Frontal cortex (tissue), 4 donors: ENCODE measurements at places on chromosomes 12 and 14.

GRCh38 chr12:79016181-79016580 lies 151.6 kb downstream of the SYT1 start:
- no peak for DNase-seq

GRCh38 chr14:76313303-76313702 lies 62.6 kb upstream of the ESRRB start:
- DNase-seq, result no peak

DNA sequence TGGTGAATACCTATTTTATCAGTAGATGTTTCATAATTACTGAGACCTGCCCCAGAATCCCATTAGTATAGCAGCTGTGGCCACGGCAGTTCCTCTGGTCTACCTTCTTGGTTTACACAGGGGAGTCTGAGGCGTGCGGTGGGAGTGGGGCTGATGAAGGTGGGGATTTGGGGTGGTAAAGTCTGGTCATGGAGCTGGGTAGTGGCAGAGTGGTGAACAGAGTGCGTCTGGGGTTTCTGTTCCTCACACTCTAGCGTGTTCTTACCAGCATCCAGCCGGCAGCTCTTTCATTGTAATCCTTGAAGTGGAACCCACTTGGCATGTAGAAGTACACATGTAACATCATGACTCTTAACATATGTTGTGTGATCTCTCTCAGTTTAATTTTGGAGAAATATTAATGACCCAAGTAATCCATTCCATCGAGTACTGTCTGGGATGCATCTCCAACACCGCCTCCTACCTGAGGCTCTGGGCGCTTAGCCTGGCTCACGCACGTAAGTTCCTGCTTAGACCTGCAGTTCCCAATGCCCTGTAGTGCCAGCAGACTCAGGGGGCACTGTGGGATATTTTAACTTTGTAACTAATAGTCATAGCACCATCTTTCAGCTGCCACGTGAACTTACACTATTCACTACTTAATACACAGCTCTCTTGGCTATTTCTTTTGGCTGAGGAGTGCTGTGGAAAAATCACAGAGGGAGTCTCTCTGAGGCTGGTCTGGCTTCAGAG lies 7.9 kb upstream of the DNAH10 start:
- no peak for DNase-seq

DNA sequence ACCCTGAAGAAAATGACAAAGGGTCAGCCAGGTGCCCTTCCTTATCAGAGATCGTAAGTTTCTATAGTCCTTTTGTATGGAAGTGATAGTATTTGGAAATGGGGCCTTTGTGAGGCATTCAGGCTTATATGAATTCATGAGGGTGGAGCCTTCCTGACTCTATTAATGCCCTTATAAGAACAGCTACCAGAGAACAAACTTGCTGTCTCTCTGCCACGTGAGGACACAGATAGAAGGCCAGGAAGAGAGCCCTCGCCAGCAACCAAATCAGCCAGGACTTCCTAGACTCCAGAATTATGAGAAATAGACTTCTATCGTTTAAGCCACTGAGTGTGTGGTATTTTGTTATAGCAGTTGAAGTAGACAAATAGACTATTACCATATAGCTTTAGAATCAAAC lies 36.7 kb downstream of the TRMT5 start:
- no peak for DNase-seq

DNA sequence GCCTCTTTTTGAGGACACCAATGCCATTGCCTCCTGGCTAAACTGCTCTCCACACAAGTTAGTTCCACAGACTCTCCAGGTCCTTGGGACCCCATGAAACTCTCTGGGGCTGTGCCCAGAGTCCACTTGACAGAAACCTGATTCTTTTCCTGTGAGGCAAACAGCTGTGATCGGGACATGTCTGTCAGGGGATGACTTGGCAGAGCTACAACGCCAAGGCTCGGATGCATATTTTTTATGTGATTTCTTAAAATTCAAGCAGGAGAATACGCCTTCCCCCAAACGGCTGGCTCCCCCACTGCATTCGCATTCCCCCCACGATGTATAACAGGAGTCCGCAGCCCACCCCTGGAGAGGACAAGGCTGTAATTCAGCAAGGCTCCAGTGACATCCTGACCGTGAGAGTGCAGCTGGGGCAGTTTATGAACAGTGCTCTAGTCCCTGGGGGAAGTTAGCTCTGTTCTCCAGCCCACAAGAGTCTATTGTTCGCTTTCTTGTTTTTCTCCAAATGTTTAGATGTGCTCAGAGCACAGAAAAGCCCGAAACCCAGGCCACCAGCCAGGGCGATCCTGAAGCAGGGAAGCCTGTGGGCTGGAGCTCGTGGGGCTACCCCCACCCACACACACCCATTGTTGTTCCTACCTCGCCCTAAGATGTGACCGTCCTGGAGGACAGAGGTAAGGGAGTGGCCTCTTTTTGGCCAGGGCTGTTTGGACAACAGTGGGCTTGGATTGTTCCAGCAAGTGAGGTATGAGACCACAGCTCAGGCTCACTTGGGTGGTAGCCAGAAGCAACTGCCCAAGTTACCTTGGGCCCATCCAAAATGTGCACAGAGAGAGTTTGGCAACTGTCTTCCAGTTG lies 159.5 kb downstream of the ZFP36L1 start:
- peak; percentile 68 for DNase-seq

DNA sequence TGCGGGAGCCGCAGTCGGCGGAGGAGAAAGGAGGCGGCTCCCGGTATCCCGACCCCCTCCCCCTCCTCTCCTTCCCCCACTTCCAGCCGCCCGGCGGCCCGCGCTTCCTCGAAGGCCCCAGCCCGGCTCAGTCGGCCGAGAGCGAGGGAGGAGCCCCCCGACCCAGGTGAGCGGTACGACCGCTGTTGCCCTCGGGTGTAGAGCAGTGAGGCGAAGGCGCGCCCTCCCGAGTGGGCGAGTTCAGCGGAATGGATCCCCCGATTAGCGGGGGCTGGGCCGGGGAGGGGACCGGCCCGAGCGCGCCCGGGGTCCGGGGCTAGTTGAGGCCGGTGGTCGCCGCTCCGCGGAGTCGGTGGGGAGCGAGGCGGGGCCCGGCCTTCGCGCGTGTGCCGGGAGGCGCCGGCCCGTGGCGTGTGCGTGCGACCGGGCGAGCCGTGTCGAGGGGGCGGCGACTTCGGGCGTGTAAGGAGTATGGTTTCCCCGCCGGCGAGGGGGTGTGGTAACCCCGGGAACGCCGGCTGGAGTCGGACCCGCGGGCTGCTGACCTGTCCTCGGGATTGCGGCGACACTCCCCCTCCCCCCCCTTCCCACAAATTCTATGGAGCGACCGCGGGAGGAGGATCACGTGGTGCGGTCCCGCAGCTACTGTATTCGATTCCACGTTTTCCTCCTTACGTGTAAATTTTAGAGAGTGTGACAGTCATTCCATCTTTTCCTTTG lies 501 bp downstream of the RIMKLB start:
- DNase-seq, result peak; percentile 49

GRCh38 chr12:46364777-46365580 lies 7.6 kb downstream of the SLC38A2 start:
- no peak for DNase-seq

- DNase-seq, result no peak
Measured at GRCh38 chr14:51294951-51295525, 55.0 kb downstream of the TMX1 start.
